ENCODE measurements at places on chromosomes 12 and 14.

DNA sequence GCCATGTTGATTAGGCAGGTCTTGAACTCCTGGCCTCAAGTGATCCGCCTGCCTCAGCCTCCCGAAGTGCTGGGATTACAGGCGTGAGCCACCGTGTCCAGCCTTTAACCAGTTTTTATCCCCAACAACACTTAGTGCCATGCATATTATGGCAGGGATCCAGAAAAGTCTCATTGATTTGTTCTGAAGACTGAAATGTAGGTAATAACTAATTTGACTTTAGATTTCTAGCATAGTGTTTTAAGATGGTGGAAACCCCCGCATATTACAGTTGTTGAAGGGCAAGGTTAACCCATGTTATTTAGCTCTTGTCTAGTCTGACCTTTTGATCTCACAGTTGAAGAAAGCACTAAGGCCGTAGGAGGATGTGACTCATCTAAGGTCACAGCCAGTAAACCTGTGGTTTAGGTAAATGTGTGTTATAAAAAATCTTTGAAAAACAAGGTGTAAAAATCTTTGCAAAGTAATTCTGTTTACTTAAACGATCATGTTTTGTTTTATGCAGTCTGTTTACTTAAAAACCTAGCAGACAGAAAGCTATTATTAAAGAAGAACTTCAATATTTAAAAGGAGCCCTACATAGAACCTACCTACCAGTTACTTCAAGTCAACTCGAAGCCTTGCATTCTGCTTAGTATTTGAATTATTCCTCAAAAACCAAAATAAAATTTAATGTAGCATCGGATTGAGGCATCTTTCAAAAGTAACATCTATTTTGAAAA lies 24.8 kb downstream of the BICDL1 start:
- no peak for DNase-seq

GRCh38 chr12:103279444-103279843 lies 216.3 kb downstream of the C12orf42 start:
- no peak for DNase-seq

- peak; percentile 57 for DNase-seq
Observed at GRCh38 chr14:99348816-99349614, 77.0 kb upstream of the BCL11B start.

DNA sequence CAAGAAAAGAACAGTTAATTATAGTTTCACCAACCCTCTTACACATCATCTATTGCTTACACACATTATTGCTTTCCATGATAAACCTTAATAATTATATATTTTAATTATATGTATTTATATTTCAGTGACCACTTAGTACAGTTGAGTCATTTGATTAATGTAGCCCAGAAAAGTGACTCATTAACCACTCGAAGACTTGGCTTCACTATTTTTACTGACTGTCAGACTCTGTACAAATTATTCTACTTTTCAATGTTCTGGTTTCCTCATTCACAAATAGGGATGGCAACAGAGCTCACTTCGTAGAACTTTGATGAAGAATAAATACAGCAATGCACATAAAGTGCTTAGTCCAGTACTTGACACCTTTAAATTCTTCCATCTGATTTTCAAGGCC lies 98.3 kb downstream of the CFAP54 start:
- no peak for DNase-seq

DNA sequence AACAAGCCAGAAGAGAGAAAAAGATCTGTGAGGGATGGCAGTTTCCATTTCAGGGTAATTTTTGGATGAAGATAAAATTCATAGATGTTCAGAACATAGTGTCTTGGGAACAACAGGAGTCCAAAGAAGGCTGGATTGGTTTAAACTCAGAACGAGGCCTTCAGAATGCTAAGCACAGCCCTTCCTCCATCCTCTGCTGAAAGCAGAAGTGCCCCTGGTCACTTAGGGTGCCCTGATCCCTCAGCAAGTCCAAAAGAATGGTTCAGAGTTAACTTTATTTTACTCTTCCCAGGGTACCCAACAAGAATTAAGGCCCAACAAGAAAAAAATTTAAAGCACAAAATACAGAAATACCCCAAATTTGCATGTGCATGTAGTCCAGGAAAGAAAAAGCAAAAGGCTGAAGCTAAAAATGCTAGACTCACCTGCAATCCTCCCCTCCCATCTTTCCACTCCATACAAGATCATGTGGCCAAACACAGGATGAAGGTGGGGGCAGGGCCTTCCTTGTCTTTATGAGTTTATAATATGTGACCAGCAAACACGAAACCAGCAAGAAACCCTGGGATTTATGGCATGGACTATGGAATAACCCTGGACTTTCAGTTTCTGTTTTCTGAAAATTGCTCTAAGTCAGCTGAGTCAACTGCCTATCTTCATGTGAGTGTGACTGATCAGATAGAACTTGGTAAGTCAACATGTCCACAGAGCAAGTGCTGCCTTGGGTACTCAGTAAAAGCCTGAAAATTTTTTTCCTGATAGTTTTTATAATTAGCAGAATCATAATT lies 21.2 kb downstream of the MAX start:
- no peak for DNase-seq

- no peak for DNase-seq
Observed at GRCh38 chr12:115146453-115146852, 462.5 kb upstream of the TBX3 start.

DNA sequence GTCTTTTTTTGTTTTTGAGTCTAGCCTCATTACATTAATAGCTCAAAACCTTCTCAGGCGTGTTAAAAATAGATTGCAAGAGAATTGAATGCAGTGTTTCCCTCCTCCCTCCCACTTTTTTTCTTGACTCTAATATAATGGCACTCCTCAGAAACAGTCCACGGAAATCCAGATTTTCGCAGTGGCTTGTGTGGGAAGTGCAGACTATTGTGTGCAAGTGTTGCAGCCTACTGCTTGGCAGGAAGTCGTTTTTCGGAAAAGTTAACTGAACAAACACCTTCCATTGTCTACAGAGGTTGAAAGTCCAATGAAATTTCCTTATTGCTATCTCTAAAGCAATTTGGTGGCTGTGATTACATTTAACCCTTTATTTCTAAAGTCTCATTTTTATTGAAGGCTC lies 147.9 kb upstream of the E2F7 start:
- DNase-seq, result no peak

DNA sequence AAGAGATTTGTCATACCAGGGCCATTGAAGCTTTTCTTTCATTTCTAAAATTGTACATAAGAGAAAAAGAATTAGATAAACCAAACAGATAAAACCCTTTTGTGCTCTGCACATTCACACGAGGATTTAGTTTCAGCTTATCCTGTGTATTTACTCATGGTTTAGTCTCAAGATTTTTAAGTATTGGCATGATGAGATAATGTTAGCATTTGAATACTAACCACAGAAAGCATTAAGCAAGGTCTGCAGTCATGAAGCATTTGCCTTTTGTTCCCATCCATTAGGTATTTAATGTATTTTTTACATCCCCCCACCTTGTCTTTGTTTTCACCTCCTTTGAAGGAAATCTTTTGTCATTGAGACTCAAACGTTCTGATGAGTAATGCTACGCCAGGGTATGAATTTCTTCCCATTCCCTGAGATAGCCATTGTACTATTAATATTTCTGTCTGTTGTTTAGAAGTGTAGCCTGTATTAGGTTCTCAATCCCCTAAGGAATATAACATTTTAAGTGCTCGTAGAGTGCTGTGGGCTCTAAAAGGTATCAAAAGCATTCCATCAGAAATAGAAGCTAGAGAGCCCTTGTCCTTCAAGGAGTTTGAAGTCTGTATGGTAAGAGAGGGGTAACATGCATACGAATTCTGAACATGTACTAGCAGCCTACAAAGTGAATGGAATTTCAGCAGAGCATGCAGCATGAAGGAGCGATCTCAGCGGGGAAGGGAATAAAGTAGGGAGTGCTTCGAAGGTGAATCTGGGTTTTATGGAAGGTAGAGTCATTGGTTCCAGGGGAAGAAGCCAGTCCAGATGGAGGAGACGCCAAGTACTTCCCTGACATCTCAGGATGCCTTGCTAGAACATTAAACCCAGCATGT lies 22.3 kb downstream of the CRADD start:
- no peak for DNase-seq

DNA sequence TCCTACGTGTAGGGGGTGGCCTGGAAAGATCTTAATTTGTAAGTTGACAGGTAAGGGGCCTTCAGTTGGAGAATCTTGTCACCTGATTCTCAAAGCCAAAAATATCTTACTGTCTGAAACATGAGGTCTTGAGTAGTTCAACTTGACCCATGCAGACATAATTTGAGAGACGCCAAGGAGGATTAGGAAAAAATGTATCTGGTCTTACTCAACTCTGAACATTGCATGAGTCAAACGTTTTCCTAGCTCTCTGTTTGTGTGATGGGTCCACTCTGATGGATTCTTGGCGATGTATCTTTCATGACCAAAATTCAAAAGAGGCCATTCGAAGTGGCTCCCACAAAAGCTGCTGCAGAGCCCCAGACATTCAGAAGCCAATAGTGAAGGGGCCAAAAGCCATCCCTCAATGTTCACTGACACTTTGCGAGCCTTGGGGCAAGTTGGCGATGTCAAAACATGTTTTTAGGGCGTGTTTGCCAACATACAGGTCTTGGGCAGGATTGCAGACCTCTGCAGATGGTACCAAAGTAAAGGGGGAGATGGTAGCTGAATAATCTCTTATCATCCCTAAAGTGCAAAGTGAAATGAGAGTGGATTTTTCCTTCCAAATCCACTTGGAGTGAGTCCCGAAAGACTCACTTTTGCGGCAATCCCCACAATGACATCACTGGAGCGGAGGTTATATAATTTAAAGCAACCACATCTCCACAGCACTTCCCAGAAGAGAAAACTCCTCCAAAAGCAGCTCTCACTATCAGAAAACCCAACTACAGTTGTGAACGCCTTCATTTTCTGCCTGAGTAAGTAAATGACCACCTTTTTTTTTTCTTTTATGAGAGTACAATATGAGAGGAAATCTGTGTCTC lies at the start of gene BDKRB1:
Gene BDKRB1 (plus strand): TSS at position 710 of the 866 bp plus-strand sequence. CDS start 7,473 bp downstream, outside the sequence.
- DNase-seq, result no peak

GRCh38 chr12:114710151-114710550 lies 26.2 kb upstream of the TBX3 start:
- no peak for DNase-seq

DNA sequence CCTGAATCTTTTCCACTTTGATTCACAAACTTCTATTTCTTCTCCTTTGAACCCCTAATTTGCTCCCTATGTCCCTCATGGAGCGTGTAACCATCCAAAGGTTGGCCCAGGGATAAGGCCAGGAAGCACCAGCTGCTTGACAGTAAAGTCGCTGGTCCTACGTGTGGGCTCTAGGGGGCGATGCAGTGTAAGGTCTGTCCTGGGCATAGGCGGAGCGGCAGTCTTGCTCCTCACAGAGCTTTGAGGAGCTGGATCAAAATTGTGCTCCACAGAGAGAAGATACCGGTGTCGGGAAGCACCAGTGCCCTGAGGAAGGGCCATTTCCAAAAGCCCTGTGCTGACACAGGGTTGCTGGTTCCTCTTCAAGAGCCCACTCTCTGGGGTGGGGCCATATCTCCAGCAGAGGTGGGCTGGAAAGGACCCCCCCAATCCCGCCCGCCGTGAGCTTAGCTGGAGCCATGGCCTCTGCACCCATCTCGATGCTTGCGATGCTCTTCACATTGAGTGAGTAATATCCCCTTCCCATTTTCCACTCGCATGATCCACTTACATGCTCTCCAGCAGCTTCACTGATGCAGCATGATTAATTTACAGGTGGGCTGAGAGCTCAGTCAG lies 49.9 kb upstream of the OR4E1 start:
- no peak for DNase-seq

DNA sequence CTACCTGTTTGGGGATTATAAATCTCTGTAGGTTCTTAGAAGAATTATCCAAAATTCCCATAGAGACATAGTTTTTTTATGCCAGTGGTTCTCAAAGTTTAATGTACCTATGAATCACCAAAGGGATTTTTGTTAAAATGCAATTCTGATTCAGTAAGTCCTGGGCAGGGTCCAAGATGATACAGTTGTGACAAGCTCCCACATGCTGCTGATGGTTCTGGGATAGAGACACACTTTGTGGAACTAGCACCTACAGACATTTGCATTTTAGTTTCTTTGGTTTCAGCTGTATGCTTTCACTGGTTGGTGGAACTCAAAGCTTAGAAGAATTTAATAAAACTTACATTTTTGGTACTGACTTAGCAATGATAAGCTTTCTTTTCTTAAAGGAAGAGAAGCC lies 80.4 kb downstream of the PTCSC3 start:
- DNase-seq, result no peak

DNA sequence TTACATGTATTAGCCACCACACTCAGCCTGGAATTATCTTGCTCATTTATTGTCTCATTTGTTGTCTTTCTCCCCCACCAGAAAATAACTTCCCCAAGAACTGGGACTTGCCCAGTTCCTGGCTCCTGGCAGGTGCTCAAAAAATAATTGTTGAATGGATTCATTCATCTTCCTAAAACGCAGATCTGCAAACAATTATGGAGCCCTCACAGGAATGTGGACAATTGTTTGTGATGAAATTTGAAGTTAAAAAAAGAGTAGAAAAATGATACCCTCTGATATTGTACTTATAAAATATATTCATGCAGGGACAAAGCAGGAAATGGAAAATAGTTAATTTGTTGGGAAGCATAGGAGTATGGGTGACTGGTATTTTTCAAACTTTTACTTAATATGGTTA lies 60.7 kb upstream of the MAP1LC3B2 start:
- no peak for DNase-seq

GRCh38 chr12:99386907-99387306 lies 260.6 kb upstream of the GARIN6 start:
- no peak for DNase-seq

GRCh38 chr12:9041321-9041720 lies 52.0 kb downstream of the KLRG1 start:
- DNase-seq, result no peak

GRCh38 chr12:45411626-45412025 lies 195.7 kb downstream of the ANO6 start:
- no peak for DNase-seq

DNA sequence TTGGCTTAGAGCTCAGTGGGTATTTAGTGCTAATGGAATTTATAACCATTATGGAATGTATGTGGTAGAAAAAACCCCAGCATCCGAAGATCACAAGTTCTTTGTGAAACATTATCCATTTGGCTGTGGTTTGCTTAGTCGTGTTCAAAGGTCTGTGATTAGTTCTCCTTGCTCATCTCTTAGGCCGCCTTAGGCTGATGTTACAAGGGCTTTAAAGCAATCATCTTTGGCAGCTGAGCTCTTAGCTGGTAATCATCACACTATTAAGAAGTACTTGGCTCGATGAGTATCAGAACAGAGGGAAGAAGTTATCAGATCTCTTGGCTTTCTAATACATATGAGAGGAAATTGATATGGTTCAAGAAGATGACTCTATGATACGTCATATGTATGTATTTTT lies 124.1 kb upstream of the E2F7 start:
- no peak for DNase-seq

DNA sequence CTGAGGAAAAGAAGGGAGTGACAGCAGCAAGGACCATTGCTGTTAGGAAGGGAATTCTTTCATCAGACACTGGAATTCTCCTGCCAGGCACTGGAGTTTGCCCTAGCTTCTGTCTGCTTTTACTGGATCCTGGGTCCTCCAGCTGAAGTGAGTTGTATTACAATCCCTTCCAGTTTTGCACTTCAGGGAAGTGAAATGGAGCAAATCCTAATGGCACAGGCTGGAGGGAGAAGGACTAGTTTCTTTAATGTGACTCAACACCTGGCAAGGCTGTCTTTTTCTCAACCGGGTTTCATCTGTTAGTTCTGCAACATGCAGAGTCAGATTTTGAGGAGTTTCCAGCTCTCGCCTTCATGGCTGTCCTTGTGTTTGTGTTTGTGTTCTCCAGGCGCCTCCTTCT lies 45.8 kb downstream of the ETV6 start:
- no peak for DNase-seq

Measured in posterior vena cava (tissue), 2 donors.